ENCODE measurements at places on chromosomes 2 and 18. TPM values are rescaled to one million over a fixed set of nuclear protein-coding genes. Genes with fewer than 3 reads are reported as not detected.
A peak's percentile ranks its signal among the peaks of the same experiment; 100 is the strongest.

Gene PLCD4
- total RNA-seq, result 1.2 TPM

Gene HOXD13
- not detected for total RNA-seq

Gene RPRM
- not detected for total RNA-seq

DNA sequence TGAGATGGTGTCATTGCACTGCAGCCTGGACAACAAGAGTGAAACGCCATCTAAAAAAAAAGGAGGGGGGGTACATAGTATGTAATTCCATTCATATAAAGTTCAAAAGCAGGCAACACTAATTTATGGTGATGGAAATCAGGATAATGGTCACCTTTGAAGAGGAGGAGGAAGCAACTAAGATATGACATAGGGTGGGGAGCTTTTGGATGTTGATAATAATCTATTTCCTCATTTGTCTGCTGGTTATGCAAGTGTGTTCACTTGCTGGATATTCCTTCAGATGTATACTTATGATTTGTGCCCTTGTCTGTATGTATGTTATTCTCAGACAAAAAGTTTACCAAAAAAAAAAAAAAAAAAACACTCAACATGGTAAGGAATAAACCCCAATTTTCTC lies 28.6 kb upstream of the ATIC start:
- no peak for DNase-seq

- DNase-seq, result no peak
Measured at GRCh38 chr2:20806286-20806685, 16.6 kb downstream of the LDAH start.

DNA sequence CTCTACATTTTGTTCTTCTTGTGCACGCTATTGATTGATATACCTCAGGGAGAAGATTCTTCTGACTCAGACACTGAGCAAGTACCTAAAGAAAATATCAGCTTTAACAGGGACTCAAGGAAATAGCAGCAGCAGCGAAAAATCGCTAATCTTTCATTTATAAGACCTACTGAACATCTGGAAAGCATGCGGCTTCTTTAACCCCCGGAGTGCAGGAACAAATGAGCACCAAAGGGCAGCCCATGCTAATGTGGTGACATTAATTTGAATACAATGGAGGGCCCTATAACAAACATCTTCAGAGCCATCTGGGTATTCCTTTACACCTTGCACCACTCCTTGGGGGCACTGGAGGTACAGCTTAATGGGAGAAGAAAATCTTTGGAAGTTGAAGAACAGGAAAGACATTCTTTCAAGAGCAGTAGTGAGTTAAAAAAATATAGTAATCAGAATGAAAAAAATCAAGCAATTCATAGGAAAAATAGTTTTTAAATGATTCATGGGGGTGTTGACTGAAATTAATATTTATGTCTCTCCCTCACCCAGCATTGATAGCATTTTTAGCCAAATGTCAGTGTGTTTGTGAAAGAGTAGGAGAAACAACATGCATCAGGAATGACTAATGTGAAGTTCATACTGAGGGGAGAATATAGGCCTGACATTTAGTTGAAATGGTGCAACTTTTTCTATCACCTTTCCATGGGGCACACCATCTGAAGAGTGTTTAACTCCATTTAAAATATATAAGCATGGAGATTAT lies 281.7 kb downstream of the HRH4 start:
- DNase-seq, result no peak

DNA sequence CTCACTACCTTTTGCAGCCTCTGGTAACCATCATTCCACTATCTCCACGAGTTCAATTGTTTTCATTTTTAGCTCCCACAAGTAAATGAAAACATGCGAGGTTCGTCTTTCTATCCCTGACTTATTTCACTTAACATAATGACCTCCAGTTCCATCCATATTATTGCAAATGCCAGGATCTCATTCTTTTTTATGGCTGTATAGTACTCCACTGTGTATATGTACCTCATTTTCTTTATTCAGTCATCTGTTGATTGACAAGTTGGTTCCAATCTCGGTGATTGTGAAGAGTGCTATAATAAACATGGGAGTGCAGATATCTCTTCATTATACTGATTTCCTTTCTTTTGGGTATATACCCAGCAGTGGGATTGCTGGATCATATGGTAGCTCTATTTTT lies 16.9 kb downstream of the IL1RN start:
- no peak for DNase-seq

DNA sequence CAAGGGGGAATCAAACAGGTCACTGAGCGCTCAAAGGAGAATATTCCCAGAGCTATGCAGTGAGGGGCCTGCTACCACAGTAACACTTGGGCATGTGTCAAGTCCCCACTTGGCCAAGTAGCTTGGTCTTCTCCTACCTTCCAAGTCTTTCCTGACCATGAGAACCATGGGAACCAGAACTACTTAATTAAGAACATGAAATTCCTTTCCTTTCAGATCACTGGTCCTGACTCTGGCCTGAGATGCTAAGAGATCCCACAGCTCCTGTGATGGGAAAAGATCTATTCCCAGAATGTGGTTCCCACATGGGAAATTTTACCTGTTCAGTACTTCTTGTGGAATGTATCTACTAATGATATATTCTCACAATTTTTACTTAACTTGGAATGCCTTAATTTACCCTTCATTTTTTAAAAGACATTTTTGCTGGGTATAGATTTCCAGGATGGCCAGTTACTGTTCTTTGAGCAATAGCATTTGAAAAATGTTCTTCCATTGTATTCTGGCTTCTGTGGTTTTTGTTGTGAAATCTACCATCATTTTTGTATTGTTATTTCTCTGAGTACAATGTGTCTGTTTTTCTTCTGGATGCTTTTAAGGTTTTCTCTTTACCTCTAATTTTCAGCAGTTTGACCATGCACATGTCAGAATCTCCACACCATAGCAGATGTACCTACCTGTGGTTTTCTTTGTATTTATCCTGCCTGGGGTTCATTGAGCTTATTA lies 37.9 kb downstream of the KCNIP3 start:
- peak; percentile 15 for DNase-seq

DNA sequence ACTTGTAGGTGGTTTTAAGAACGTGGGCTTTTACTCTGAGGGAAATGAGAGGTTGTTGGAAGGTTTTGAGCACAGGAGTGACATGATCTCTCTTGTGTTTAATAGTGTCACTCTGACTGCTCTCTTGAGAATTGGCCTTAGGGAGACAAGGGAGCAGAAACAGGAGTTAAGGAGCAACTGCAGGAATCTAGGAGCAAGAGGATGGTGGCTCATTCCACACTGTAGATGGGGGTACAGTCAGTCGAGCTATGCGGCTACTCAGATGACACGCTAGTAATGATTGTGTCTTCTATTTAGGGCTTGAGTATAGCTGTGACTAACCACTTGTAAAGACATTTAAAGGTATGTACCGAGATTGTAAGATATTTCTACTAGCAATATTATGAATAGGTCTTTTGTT lies 87.4 kb downstream of the RPRM start:
- no peak for DNase-seq

DNA sequence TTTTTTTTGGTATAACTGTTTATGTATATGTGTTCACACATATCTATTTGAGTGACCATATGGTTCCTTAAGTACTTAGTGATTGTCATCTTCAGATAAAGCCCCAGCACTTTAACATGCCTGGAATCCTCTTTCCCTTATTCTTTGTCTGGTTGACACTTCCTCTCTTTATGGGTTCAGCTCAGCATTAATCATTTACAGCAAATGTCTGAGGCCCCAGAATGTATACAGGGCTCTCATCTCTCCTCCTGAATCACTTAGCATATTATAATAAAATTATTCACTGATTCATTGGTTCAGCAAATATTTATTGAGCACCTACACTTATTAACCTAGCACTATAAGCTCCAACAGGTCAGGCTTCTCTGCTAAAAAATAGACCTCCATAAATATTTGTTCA lies 43.5 kb upstream of the CD28 start:
- no peak for DNase-seq

- DNase-seq, result peak; percentile 63
Measured at GRCh38 chr2:28958689-28959088, 22.4 kb upstream of the TOGARAM2 start.

DNA sequence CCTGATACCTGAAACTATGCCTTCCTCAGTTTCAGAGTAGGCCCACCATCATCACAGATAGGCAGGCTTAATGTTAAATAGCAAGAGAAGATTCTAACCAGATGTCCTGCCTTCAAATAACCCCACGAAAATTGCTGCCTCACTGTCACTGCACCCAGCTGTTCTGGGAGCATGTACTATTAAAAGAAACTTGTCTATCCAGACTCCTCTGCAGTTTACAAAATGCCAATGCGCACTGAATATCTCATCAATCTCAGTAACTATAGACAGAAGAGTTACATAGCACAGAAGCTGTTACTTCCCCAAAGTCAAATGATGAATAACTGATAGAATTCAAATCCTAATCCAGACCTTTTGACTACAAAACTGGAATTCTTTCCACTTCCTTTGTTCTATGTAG lies 43.9 kb downstream of the WDR75 start:
- no peak for DNase-seq

DNA sequence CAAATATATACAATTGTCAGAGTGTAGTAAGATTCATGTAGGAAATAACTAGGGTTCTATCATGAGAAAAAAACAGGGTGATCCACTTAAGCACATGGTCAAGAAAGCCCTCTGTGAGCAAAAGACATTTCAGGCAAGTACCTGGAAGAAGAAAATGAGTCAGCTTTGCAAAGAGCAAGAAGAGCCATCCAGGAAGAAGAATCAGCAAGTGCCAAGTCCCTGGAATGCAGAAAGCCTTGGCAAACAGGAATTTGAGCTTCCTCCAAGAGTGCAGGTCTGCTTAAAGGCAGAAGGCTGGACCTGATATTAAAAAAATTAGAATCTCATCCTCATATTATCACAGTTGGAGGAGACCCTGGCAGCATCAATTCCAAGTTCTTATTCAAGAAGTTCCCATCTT lies 188.5 kb upstream of the CELF4 start:
- DNase-seq, result peak; percentile 34

- no peak for DNase-seq
Measured at GRCh38 chr2:127261804-127262406, 32.0 kb downstream of the ERCC3 start.

DNA sequence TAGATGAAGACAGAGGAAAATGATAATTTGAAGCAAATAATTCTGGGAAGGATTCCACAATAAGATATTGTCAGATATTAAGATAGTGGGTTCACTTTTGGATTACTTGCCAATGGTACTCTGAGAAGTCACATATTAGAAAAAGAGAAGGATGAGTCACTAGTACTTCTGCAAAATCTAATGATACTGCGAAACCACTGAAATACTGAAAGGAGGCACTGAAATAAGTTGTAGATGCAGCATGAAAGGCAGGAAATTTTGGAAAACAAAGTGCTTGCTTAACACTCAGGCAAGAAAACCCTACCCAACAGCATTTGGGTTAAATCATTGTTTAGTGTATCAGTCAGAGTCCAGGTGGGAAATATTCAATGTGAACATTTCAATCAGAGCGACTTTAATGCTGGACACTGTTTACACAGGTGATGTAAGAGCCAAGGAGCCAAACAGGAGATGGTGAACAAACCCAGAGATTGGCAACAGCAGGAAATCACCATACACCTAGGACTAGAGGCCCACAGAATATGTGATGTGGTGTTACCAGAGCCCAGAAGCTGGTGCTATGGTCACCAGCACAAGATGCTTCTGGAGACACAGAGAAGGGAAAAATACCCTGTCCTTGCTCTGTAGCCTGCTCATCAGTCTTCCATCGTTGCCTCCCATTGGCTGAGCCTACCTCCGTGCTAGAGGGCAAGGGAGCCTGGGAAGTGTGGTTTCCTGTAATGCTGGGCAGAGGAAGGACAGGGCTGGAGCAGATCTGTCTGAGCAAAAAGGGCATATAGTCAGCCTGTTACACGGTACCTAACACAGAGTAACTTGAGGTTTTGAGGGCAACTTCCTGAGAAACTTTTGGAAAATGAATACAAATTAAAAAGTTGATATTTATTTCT lies 204.7 kb upstream of the ITGA4 start:
- DNase-seq, result no peak
